ENCODE measurements at places on chromosomes 6 and 20. TPM values are rescaled to one million over a fixed set of nuclear protein-coding genes. Genes with fewer than 3 reads are reported as not detected.
A peak's percentile ranks its signal among the peaks of the same experiment; 100 is the strongest.

GRCh38 chr6:40806256-40806864, 219.2 kb upstream of the LRFN2 start:
- no peaks in the 10 kb centered on the region for H3K36me3 ChIP-seq
- H3K4me1 ChIP-seq = peaks cover 2% of the 10 kb centered on the region
- H3K4me3 ChIP-seq = no peak overlapping the region
- H3K27me3 ChIP-seq = peaks cover 2% of the 10 kb centered on the region
- H3K27ac ChIP-seq = peak overlapping the region; percentile 5

DNA sequence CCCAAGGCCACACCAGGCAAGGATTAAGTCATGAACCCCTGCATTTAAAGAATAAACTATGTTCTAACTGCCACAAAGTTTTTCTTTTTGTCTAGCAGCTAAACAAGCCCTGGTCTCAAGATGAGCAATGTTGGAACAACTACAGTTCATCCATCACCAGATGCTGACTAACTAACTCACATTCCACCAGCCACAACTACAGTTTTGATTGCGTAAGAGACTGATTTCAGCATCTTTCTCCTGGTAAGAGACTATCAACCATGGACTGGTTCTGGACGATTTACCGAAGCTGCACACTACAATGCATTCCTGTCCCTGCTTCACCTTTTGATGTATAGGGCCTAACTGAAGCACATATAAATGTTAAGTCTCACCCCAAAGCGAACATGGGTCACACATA, 43.0 kb downstream of the F13A1 start:
- no peaks in the 10 kb centered on the region for H3K4me1 ChIP-seq
- no peaks in the 10 kb centered on the region for H3K36me3 ChIP-seq
- H3K4me3 ChIP-seq = no peak overlapping the region
- no peak overlapping the region for H3K27ac ChIP-seq

DNA sequence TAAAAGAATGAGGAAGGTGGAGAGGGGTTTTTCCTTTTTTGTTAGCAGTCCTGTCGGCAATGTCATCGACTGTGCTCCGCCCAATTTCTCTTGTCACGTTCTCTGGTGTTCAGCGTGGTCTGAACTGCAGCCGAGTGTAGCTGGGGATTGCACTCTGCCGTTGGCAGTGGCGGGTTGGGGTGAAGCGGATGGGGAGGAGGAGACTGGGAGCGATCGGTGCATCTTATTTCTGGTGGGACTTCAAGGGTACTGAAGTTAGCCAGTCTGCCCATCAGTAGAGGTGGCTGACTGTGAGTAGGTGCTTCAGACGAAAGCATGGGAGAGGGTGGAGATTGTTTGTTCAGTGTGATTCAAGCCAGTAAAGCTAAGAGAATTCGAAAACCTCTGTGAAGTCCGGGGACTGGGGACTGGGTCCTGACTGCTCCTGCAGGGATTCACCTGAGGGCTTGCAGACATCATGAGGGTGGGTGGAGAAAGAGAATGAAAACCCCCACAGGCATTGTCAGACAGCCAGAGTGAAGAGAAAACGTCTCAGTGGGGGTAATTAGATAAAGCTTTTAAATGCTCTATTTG, 5.1 kb downstream of the RREB1 start:
- peaks cover 8% of the 10 kb centered on the region for H3K4me1 ChIP-seq
- peak overlapping the region; percentile 72 for H3K4me3 ChIP-seq

TLDC2 gene
- total RNA-seq = not detected

GRCh38 chr20:50475681-50476292, 34.4 kb upstream of the PTPN1 start:
- H3K27ac ChIP-seq = no peak overlapping the region
- no peak for DNase-seq
- no peaks in the 10 kb centered on the region for H3K4me1 ChIP-seq
- no peaks in the 10 kb centered on the region for H3K27me3 ChIP-seq

DNA sequence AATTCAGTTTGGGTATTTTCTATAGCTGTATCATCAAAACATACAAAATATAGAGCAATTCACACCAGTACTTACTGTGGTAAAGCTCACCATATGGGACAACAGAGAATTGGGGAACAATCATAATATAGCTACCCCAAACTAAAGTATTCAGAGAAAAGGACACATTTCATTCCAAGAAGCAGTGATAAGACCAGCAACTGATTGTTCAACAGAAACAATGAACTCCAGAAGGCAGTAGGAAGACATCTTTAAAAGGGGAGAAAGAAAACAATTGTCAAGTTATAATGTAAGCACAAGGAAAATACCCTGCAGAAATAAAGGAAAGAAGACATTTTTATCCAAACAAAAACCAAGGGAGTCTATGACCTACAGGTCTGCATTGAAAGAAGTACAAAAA, 210.9 kb downstream of the ZFAND3 start:
- H3K36me3 ChIP-seq = no peaks in the 10 kb centered on the region
- no peaks in the 10 kb centered on the region for H3K27me3 ChIP-seq
- peaks cover 36% of the 10 kb centered on the region for H3K4me1 ChIP-seq
- no peak for DNase-seq
- no peak overlapping the region for H3K4me3 ChIP-seq

GRCh38 chr6:104575536-104575935, 284.2 kb downstream of the HACE1 start:
- H3K36me3 ChIP-seq = no peaks in the 10 kb centered on the region
- no peak overlapping the region for H3K27ac ChIP-seq
- peaks cover 1% of the 10 kb centered on the region for H3K27me3 ChIP-seq
- H3K4me3 ChIP-seq = no peak overlapping the region

- no peak for DNase-seq
- peaks cover 4% of the 10 kb centered on the region for H3K36me3 ChIP-seq
- H3K4me3 ChIP-seq = no peak overlapping the region
- no peak overlapping the region for H3K27ac ChIP-seq
- peaks cover 4% of the 10 kb centered on the region for H3K27me3 ChIP-seq
These were observed 5.8 kb upstream of the WFDC2 start for GRCh38 chr20:45463709-45464108.

DNA sequence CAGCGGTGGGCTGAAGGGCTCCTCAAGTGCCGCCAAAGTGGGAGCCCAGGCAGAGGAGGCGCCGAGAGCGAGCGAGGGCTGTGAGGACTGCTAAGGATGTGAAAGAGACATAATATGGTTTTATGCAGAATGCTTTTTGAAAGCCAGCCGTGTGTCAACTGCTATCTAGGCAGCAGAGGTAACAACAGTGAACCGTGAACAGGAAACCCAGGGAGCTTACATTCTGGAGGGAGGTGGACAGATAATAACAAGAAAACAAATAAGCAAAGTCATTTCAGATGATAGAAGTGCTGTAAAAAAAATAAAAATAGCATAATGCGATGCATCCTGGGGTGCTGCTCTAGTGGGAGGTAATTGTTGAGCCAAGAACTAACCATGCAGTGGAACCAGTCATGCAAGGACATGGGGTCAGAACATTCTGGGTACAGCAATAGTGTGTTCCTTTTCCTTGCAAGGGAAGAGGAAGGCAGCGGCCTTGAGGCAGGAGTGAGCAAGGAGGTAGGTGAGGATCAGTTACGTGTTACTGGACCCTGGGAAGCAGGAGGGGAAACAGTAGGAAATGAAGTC, 134.4 kb upstream of the TMEM170B start:
- no peaks in the 10 kb centered on the region for H3K27me3 ChIP-seq
- H3K36me3 ChIP-seq = no peaks in the 10 kb centered on the region
- no peak overlapping the region for H3K27ac ChIP-seq
- H3K4me1 ChIP-seq = no peaks in the 10 kb centered on the region

Data from glutamatergic neuron (in vitro differentiated cells).